Brain (organoid and tissue), 16 donors: ENCODE measurements at places on chromosomes 1 and 21. TPM values are rescaled to one million over a fixed set of nuclear protein-coding genes. Genes with fewer than 3 reads are reported as not detected.

Gene VHLL
- not detected for polyA plus RNA-seq

Gene RUNX1
- 5.0 TPM for polyA plus RNA-seq

Gene CRYBG2
- polyA plus RNA-seq, result 3.6 TPM

Gene RGS1
- polyA plus RNA-seq, result 2.5 TPM

Gene SYT2
- polyA plus RNA-seq, result 3.7 TPM

Gene RGSL1
- not detected for polyA plus RNA-seq

Gene GPR37L1
- polyA plus RNA-seq, result 32.7 TPM

Gene SLC26A9
- polyA plus RNA-seq, result 7.1 TPM

Gene SLC6A17
- polyA plus RNA-seq, result 32.8 TPM

Gene FAAH
- 25.0 TPM for polyA plus RNA-seq

Gene KRTAP19-1
- polyA plus RNA-seq, result not detected

Gene IL10
- not detected for polyA plus RNA-seq

Gene ETV3L
- polyA plus RNA-seq, result not detected

Gene PIGR
- polyA plus RNA-seq, result not detected

Gene CDK18
- polyA plus RNA-seq, result 73.1 TPM

Gene PAQR6
- polyA plus RNA-seq, result 319 TPM

Gene IL24
- polyA plus RNA-seq, result not detected

Gene DDOST
- 163 TPM for polyA plus RNA-seq
